ENCODE measurements at places on chromosomes 3 and 15.

- no peak for DNase-seq
These were observed 3.6 kb downstream of the PRSS50 start for GRCh38 chr3:46713898-46714552.

GRCh38 chr15:31442699-31443111 is 116.1 kb downstream of the KLF13 start:
- no peak for DNase-seq

- no peak for DNase-seq
These were observed 174.7 kb upstream of the SLC24A5 start for GRCh38 chr15:47945872-47946650.

GRCh38 chr3:105511031-105511430 is 144.3 kb downstream of the ALCAM start:
- no peak for DNase-seq

- no peak for DNase-seq
These were observed 39.7 kb upstream of the MYZAP start for GRCh38 chr15:57551715-57552677.

DNA sequence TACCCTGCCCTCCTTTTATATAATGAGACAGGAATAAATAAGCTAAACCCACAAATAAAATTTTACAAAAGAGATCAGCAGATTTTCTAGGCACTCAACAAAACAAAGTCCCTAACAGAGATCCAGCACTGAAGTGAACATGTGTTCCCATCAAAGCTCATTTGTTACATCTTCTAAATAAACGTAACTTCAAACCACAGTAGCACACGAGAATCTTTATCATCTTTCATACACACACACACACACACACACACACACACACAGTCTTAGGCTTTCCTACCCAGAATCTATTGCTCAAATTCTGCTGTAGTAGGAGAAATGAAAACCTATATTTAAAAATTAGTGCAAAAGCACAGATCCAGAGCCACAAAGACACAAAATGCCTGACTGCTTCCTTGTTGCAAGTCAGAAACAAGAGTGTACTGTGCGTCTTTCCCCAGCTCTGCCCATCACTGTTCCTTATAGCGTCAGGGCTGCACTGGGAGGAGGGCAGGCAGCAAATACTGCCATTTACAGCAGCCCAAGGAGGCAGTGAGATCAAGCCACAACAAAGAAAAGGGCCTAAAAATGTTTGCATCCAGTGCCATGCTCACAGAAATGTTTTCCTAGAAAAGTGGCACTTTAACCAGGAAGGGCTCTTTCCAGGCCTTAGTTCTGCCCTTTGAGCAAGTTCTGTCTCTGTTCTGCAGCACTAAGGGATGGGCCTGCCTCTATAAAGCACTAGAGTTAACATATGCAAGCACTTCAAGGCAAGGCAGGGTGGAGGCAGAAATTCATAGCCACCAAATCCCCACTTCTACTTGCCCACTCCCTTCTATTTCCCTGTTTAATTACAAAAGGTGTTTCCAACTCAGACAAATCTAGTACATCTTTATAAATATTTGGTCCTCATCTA is 6.0 kb downstream of the IP6K1 start:
- DNase-seq: no peak

- no peak for DNase-seq
These were observed 54.6 kb downstream of the ATP2B2 start for GRCh38 chr3:10450494-10451440.

- DNase-seq: no peak
These were observed 24.5 kb downstream of the MB21D2 start for GRCh38 chr3:192892981-192893700.

DNA sequence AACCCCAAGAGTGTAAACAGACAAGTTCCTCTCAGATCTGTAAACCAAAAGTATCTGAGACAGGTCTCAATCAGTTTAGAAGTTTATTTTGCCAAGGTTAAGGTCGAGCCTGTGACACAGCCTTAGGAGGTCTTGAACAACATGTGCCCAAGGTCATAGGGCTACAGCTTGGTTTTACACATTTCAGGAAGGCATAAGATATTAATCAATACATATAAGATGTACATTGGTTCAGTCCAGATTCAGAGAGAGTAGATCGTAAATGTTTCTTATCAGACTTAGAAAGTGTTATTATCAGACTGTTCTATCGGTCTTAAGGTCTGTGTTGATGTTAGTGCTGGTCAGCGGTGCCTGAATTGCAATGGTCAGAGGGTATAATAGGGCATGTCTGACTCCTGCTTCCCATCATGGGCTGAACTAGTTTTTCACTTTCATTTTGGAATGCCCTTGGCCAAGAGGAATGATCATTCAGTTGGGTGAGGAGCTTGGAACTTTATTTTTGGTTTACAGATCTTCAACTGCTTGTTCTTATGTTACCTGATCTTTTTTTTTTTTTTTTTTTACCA is 27.0 kb upstream of the MFGE8 start:
- DNase-seq: no peak

All from NCI-H1048 (cell line).